ENCODE measurements at places on chromosomes 4 and X.

- DNase-seq = peak; percentile 97
Measured at GRCh38 chr4:88456670-88457306, at the start of gene HERC5. Gene HERC5, plus strand, starts transcription at chr4:88457119. Its CDS starts 151 bp downstream, at chr4:88457270.

DNA sequence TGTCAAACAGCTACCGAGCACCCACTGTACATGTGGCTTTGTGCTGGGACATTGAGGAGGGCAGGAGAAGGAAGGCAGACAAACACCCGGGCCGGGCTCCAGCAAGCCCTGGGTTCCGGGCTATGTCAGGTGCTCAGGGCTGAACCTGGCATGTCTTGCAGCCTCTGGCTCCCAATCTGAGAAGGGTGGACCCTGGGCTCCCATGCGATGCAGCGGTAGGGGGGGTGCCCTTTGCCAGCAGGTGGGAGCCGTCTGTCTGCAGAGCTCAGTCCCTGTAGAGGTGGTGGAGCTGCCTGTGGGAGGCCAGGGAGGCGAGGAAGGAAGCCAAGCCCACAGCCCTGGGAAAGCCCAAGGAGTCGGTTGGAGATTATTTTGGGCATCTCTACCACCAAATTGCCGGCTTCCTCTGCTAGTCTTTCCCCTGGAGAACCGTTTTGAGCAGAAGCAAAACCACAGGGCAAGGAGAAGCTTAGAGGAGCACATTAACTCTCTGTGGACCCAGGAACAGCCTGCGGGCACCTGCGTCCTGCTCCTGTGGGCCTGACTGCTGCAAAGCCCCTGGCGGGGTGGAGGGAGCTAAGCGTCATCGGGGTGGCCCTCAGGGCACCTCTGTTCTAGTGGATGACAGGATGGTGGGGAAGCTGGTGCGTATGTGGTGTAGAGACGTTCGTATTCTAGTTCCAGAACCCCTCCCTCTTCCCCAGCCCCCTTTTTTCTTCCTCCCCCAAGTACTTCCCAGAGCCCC lies 10.3 kb downstream of the CPZ start:
- DNase-seq = no peak

DNA sequence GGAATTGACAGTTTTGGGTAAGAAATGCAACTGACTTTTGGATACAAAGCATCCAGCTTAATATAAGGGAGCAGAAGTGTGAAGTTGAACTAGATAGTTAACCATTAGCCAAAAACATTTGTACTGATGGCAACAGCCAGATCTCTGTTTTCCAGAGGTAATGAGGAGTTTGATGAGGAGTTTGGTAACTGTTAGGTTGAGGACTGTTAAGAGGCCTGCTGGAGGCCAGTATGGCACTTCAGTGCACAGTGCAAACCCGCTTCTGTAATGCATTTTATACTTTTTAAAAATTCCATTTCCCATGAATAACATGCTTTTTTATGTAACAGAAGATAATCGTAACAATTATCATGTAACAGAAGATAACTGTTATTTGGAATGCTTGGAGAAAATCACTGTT lies 30.0 kb downstream of the CDKL5 start:
- no peak for DNase-seq

DNA sequence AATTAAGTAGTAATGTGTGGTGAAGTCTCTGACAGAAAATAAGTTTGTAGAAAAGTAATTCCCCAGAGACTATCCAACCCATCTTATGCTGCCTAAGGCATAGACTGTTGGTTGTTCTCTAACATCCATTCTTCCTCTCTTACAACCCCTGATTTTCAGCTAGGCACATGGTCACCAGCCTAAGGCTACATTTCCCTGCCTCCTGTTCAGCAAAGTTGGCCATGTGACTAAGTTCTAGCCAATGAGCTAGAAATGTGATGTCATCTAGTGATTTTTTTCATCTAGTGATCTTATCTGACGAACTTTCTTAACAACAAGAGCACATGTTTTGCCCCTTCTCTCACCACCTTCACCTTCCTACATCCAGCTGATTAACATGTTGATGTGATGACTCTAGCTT lies 102.3 kb upstream of the S100G start:
- no peak for DNase-seq

DNA sequence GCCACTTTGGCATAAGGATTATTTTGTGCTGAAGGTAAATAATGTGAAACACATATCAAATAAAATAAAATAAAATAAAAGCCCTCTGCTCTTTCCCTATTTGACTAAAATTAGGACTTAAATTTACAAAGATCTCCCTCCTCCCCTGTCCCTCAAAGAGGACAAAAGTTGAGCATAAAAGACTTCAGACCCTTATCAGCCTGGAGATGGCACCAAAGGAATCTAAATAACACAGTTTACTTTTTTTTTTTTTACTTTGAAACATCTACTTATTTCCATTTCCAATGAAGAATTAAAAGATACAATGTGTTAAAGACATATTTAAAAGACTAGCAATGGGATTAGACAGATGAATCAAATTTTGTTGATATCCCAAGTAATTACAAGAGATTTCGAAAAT lies 89.7 kb downstream of the EPHA5 start:
- DNase-seq = no peak

- no peak for DNase-seq
Measured at GRCh38 chr4:179843370-179843769, 2399.8 kb upstream of the TENM3 start.

GRCh38 chr4:89949782-89950387 lies 55.2 kb downstream of the MMRN1 start:
- DNase-seq = no peak

- DNase-seq = no peak
Measured at GRCh38 chr4:154478547-154478946, 13.1 kb downstream of the DCHS2 start.

DNA sequence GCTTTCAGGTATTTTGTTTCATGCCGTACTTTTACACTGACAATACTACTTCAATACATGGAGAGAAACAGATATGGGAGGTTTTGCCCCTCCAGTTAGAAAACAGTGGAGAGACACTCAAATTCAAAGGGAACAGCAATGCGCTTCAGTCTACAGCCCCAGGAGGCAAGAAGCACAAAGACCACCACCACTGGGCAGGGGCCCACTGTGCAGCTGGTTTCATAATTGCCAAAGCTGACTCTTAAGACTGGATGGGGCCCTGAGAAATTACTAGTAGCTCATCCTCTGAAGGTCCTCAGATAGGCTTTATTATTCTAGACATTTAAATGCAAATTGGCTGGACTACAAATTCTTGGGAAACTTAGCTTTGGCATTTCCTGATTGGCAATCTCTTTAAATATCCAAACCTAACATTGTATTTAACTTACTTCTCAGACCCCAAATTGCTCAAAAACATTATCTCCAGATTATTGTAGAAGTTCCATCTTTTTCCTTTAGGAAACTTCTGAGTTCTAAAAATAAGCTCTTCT lies 85.9 kb upstream of the GPR34 start:
- no peak for DNase-seq

DNA sequence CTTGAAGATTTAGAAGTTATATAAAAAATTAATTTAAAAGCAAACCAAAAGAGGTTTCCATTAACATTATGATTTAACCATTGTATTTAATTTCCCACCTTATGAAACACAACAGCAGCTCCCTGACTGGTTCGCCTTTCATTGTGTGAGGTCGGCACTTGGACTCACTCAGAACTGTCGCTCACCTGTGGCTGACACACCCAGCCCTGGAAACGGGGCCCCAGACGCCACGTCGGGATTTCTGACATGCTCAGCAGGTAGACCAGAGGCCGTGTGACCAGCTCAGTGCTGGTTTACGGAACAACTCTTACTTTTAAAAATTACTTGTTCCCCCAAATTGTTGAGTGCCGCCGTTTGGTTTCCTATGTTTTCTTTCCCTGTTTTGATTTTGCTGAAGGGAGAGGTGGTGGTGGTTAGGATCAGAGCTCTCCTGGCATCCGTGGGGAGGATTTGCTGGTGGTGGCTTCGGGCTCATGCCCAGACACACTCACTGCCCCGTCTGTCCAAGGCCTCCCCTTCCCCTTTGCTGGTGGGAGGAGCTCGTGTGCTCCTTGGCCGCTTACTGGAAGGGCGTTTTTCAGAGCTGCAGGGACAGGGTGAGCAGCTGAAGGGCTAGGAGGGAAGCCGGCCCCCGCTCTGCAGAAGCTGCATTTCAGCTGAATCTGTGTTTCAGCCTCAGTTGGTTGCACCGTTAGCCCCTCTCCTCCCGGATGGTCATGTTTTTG lies 59.2 kb downstream of the CPLX1 start:
- DNase-seq = no peak

GRCh38 chrX:79268788-79269187 lies 98.3 kb downstream of the ITM2A start:
- no peak for DNase-seq

DNA sequence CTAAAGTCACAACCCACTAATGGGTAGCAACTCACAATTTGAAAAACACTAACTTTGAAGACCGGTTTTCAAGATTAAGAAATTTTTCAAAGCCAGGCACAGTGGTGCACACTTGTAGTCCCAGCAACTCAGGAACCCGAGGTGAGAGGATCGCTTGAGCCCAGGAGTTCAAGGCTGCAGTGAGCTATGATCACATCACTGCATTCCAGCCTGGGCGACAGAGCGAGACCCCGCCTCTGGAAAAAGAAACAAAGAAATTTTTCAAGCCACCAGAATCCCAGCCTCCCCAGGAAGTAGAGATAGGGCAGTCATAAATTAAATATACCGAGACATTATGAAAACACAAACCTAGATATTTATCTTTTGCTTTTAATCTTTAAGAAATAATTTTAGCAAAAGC lies 13.0 kb downstream of the SMARCA1 start:
- no peak for DNase-seq

DNA sequence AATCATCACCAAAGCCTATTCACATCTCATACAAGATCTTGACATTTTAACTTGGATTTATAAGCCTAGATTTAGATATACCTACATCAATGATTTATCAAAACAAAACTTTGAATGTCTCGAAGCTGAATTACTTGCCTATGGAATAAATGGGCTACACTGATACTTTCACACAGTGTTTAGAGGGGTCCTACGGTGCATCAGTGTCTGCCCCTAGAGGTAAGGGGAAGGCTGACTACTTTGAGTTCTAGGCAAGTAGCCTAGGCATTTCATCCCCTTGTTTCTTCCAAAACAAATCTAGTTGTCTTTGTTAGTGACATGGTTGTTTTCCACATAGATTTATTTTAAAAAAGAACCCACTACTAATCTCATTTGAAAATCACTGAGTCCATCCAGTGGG lies 158.1 kb upstream of the ATOH1 start:
- DNase-seq = no peak

DNA sequence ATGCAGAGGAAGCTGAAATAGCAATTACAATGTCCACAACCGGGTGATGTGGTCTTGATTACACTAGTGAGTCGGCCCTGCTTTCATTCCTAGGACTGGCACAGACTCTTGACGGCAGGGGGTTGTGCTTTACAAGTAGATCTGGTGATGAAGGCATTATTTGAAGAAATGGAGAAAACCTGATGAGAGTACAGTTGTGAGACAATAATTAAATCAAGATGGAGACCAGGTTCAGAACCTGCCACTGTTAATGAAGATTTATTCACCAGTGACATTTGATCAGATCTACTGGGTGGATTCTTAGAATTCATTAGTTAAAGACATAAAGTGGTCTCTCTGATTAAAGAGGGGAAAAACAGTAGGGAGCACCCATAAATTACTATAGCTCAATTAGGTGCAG lies 747.2 kb downstream of the STPG2 start:
- DNase-seq = no peak

GRCh38 chrX:12411831-12412230 lies 273.6 kb downstream of the FRMPD4 start:
- no peak for DNase-seq

DNA sequence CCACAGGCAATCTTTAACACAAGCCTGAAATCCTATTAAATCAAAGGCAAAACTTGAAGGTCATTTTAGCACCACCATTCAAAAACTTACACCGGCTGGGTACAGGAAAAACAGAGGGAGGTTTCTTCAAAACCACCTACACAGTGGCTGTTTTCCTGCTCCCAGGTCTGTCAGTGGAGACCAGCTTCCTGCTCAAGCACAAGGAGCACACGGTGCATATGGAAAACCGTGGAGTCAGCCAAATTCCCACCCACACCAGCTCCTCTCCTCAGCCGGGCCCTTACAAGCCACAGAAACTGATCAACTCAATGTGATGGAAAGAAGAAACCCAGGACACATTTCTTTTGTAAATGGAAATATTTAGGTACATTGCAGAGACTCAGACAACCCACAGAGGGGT lies 14.3 kb upstream of the FAM241A start:
- no peak for DNase-seq

- DNase-seq = no peak
Measured at GRCh38 chrX:130482871-130483270, 81.1 kb downstream of the RBMX2 start.

GRCh38 chr4:72714482-72715279 lies 145.7 kb upstream of the ADAMTS3 start:
- no peak for DNase-seq

- no peak for DNase-seq
Measured at GRCh38 chr4:155954118-155954685, 536 bp upstream of the CTSO start.

DNA sequence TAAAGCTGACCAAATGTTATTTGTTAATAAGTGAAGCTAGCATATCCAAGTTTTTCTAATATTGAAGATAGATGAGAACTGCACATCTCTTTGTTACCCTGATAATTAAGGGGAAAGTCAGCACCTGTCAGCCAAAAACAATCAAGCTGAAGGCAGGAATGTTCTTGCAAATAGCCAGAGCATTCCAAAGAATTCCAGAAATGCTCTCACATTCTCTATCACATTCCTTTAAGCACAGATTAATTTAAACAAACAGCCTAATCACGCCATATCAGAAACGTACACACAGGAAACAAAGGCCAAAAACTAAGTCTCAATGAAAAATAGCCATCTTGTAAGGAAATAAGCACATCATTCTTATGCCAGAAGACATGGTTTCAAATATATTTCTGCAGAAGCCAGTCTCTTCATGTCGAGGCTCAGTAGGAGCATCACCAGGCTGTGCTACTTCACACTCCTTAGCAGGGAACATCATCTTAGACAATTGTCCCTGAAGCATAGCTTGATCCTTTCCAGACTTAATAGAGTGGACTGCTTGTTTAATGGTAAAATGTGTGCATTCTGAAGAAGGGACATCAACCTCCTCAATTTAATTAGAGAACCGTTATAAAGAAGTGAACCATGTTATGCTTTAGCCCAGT lies 252.9 kb upstream of the TTC29 start:
- no peak for DNase-seq

GRCh38 chr4:137635601-137636000 lies 103.3 kb upstream of the PCDH18 start:
- no peak for DNase-seq

- DNase-seq = no peak
Measured at GRCh38 chrX:50002067-50002714, 79.8 kb downstream of the CLCN5 start.

DNA sequence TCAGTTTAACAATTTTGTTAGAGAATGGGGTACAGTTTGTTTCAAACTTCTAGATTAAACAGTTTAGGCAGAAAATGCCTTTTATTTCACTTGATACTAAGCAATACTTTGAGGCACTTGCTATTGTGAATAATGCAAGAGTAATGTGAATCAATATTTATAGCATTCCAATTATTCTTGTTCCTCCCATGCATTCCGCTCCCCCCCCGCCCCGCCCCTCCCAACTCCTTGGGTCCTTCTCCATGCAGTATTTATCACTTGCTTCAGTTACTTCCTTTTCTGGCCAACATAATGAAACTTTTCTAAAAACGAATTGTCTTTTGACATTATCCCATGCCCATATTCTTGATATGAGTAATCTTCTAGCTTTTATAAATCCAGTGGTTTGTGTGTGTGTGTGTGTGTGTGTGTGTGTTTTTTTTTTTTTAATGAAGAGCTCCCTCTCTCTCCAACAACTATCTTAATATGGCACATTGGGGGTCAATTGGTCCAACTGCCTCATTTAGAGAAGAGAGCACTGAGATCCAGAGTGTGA lies 1.6 kb downstream of the BANK1 start:
- DNase-seq = no peak
